ENCODE measurements at places on chromosomes 13 and 19.

DNA sequence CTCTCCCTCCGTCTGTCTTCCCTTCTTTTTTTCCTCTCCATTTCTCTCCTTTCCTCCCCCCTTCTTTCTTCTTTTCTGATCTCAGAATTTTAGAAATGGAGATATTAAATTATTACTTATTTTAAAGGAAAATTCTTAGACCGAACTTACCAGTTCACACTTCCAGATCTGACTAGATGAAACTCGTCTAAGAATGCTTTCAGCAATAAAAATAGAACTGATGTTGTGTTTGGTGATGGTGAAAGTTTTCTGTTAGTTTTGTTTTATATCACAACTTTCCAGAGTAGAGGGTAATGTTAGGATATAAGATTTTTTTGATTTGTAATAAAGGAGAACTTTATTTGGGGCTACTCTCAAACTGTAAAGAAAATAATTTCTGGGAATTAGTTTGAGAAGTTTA, 29.9 kb downstream of the UCHL3 start:
- no peak for DNase-seq

GRCh38 chr13:95749545-95749944, 72.6 kb downstream of the DNAJC3 start:
- no peak for DNase-seq

- DNase-seq: no peak
Observed at GRCh38 chr19:39684267-39684666, 20.0 kb upstream of the LGALS14 start.

GRCh38 chr13:33963134-33963533, 145.2 kb downstream of the RFC3 start:
- DNase-seq: no peak

GRCh38 chr13:79398915-79399314, 7.1 kb downstream of the RBM26 start:
- DNase-seq: no peak

DNA sequence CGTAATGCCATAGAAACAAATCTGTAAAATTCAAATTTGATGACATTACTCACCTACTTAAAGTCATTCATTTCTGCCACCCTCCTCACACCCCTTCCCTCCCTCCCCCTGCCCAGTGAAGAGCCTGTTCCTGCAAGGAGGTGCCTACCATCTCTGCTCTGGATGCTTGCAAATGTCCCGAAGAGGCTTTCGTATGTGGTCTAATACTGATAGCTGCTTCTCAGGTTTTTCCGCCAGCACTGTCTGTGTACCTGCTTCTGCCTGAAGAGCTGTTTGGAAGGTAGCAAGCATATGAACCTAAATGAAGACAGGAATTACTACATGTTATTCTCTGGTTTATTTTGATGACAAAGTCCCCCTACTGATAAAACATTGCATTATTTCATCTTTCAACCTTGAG, 57.1 kb downstream of the GPALPP1 start:
- DNase-seq: no peak

DNA sequence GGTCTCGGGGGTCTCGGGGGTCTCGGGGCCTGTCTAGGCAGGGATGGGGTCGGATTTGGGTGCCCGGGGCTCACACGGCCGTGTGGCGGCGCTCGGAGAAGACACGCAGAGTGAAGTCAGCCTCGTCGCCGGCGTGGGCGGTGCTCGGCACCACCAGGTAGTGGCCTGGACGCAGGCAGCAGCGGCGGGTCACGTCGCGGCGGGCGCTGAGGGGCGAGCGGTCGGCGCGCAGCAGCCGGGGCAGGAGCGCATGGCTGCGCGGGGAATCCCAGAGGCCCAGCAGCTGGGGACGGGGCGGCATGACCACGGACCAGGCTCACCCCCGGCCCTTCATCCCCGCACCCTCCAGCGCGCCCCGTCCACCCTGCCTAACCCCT, 8.2 kb downstream of the CAPN12 start:
- no peak for DNase-seq

DNA sequence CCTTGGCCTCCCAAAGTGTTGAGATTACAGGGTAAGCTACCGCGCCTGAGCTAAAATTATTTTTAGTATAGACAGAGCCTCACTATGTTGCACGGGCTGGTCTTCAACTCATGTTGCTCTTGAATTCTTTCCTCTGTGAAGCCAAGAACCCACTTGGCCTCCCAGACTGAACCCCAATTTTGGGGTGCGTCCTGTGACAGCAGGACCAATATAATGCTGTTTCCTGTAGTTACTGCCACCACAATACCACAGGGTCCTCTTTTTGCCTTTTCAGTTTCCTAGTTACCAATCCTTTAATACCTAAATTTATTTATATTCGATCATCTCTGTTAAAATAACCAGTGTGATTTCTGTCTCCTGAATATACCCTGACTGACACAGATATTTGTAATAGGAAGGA, 32.9 kb downstream of the TSKS start:
- no peak for DNase-seq

DNA sequence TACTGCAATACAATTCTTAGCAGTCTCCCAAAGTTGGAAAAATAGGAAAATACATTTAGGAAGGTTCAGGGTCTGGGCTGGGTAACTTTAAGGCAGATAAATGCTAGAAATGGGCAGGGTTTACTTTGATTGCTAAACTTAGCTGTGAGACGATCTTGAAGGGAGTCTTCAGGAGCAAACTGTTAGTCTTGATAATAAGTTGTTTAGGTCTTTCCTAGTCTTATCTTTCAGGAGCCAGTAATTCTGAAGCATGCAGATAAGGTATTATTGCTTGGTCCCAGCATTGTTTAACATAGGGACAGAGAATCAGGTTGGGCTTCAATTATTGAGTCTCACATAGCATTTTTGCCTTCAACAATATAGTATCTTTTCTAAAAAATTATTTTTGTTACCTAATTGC, 262.4 kb upstream of the MIR17HG start:
- DNase-seq: no peak

- DNase-seq: no peak
Observed at GRCh38 chr19:45881909-45882528, 3.9 kb downstream of the IRF2BP1 start.

GRCh38 chr13:33367926-33368325, 82.4 kb upstream of the STARD13 start:
- DNase-seq: no peak

GRCh38 chr13:48161530-48162179, 66.8 kb upstream of the MED4 start:
- DNase-seq: no peak

DNA sequence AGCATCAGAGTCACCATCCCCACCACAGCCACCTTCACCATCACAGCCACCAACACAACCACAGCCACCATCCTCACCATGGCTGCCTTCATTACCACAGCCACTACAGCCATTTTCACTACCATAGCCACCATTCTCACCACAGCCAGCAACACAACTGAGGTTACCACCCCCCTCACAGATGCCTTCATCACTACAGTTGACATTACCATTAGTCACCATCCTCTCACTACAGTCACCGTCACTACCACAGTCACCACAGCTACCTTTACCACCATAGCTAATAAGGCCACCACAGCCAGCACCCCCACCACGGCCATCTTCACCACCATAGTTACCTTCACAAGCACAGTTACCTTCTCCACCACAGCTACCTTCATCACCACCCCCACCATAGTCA, 269.6 kb downstream of the DNAJC15 start:
- no peak for DNase-seq

- no peak for DNase-seq
Observed at GRCh38 chr13:103510007-103510535, 443.9 kb upstream of the SLC10A2 start.

DNA sequence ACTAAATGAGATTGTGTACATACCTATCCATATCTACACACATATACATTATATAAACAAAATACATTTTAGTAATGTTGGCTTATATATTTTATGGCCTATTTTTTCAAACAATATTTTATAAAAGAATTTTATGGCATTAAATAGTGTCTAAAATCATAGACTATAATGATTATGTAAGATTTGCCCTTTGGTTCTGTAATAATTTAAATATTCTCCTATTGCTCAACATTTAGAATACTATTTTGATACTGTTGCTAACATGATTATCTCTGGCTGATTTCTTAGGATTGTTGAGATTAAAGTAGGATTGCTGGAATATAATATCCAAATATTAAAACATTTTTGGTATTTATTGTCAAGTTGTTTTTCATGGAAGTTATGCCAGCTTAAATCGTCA, 565.2 kb upstream of the GPC6 start:
- DNase-seq: no peak

DNA sequence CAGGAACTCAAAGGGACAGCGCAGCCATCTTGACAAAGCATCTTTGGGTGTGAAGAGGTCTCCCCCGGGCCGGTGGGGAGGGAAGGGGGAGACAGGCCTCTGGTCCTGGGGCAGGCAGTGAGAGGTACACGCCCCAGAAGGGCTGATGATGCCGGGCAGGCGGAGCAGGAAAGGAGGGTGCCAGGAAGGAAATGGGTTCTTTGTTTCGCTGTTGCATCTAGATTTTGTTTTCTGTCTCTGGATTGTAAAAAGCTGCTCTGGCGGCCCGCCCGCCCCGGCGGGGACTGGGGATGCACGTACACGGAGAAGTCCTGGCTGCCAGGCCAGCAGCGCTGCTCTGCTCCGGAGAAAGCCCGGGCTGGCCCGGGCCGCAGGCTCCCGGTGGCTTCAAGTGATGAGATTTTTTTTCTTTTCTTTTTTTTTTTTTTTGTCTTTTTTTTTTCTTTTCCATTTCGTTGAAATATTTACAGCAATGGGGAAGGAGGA, 13.2 kb upstream of the ASF1B start:
- peak; percentile 31 for DNase-seq

Measured in DND-41 (cell line).